ENCODE measurements at places on chromosomes 2 and 18. TPM values are rescaled to one million over a fixed set of nuclear protein-coding genes. Genes with fewer than 3 reads are reported as not detected.

The ERBB4 gene
- 49.7 TPM for polyA plus RNA-seq

The DNAJC5G gene
- polyA plus RNA-seq = 2.6 TPM

The C2orf72 gene
- polyA plus RNA-seq = 2.6 TPM

The TMEM247 gene
- not detected for polyA plus RNA-seq

The RAMP1 gene
- 5.5 TPM for polyA plus RNA-seq

The CAVIN2 gene
- 42.6 TPM for polyA plus RNA-seq

The CTLA4 gene
- not detected for polyA plus RNA-seq

The AKAIN1 gene
- not detected for polyA plus RNA-seq

The MEP1B gene
- 0.64 TPM for polyA plus RNA-seq

The GCKR gene
- polyA plus RNA-seq = 0.40 TPM

The MDH1B gene
- 15.3 TPM for polyA plus RNA-seq

The RPL37A gene
- polyA plus RNA-seq = 2,012 TPM

The MROH2A gene
- 0.33 TPM for polyA plus RNA-seq

The DYNAP gene
- polyA plus RNA-seq = not detected

The CRYGB gene
- polyA plus RNA-seq = not detected

The ANTXR1 gene
- polyA plus RNA-seq = 66.3 TPM

The APLF gene
- polyA plus RNA-seq = 4.2 TPM

The BUB1 gene
- 23.5 TPM for polyA plus RNA-seq

The FOXI3 gene
- 0.19 TPM for polyA plus RNA-seq

The UGGT1 gene
- 45.4 TPM for polyA plus RNA-seq

The MOGAT1 gene
- 0.17 TPM for polyA plus RNA-seq

The ID2 gene
- polyA plus RNA-seq = 290 TPM

The UPP2 gene
- polyA plus RNA-seq = 9.6 TPM

The MLPH gene
- 5.1 TPM for polyA plus RNA-seq

The MARCHF4 gene
- 0.20 TPM for polyA plus RNA-seq

The OTOS gene
- polyA plus RNA-seq = 0.26 TPM

The RGPD4 gene
- not detected for polyA plus RNA-seq

The LRRTM4 gene
- 1.7 TPM for polyA plus RNA-seq

The NLRC4 gene
- polyA plus RNA-seq = 1.2 TPM

The CDCA7 gene
- polyA plus RNA-seq = 32.9 TPM

The FAM117B gene
- 30.4 TPM for polyA plus RNA-seq

The ARHGAP15 gene
- polyA plus RNA-seq = 4.3 TPM

The NPPC gene
- 0.47 TPM for polyA plus RNA-seq

The DSG2 gene
- polyA plus RNA-seq = 35.7 TPM

The RAPGEF4 gene
- polyA plus RNA-seq = 13.0 TPM

The ACSL3 gene
- 68.4 TPM for polyA plus RNA-seq

The GPAT2 gene
- 0.71 TPM for polyA plus RNA-seq

The LRP1B gene
- polyA plus RNA-seq = 0.78 TPM

The IL36RN gene
- not detected for polyA plus RNA-seq

The MERTK gene
- polyA plus RNA-seq = 18.3 TPM

The SNRPD1 gene
- 137 TPM for polyA plus RNA-seq

The HSPE1 gene
- polyA plus RNA-seq = 242 TPM

The CABLES1 gene
- 28.0 TPM for polyA plus RNA-seq

The PASK gene
- 26.7 TPM for polyA plus RNA-seq

The CHRND gene
- polyA plus RNA-seq = 1.2 TPM

The COL5A2 gene
- polyA plus RNA-seq = 133 TPM

The MARCO gene
- not detected for polyA plus RNA-seq

The SALL3 gene
- 9.8 TPM for polyA plus RNA-seq

The MSTN gene
- 2.2 TPM for polyA plus RNA-seq

The SCN2A gene
- polyA plus RNA-seq = 2.8 TPM

The LRP2 gene
- polyA plus RNA-seq = 232 TPM

The CHST9 gene
- polyA plus RNA-seq = 3.3 TPM

The ANKRD62 gene
- polyA plus RNA-seq = not detected

Data from renal pelvis (tissue), 12 donors.